ENCODE measurements at places on chromosomes 6 and 20.

DNA sequence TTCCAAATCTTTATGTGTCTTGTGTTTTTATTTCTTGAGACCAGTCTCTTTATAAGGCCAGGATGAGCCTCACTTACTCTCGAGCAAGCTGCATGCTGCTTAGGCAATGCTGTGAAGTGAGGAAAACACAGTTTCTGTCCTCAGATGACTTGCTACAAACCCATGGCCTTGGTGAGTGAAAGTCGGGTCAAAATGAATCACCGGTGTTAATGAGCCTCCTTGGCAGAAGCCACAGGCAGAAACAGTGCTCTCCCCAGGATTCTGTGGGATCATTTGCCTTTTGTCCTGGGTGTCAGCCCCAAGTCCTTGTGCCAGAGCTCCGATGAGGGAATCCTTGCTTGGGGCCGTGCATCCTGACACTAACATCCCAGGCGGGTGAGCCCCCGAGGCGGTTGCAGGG lies 482.5 kb downstream of the QKI start:
- no peaks in the 10 kb centered on the region for H3K27me3 ChIP-seq
- H3K4me3 ChIP-seq, result no peak overlapping the region
- H3K4me1 ChIP-seq, result no peaks in the 10 kb centered on the region
- no peak overlapping the region for H3K27ac ChIP-seq
- DNase-seq, result no peak

DNA sequence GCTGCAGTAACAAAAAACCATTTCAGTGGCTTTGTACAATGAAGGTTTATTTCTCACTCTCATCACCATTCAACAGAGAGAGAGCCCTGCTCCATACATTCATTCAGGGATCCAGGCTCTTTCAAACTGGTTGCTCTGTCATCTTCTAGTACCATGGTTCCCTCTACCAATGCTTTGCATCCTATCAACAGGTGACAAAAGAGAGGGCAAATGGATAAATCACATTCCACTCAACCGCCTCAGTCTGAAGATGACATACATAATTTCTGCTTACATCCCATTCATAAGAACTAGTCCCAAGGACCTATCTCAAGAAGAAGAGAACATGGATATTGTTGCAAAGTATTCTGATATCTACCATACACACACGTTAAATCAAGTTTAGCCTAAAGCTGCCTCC lies 51.6 kb downstream of the IYD start:
- no peak overlapping the region for H3K4me3 ChIP-seq
- no peak overlapping the region for H3K27ac ChIP-seq

DNA sequence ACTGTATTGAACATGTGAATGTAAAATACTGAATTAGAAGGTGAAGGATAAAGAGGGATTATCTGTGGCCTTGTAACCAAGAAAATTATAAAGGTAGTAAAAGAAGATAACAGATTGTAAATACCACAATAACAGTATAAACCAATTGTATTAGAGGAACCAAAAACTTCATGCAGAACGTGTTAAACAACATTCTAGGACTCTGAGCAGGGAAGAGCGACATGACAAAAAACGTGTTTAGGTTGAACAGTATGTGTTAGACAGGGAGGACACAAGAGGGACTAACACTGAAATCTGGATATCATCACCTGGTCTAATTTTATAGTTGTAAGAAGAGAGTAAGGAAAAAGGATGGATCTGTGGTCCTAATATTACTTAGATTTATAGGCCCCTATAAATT lies 259.0 kb upstream of the RUNX2 start:
- H3K4me1 ChIP-seq, result peaks cover 10% of the 10 kb centered on the region
- H3K4me3 ChIP-seq, result no peak overlapping the region
- H3K27ac ChIP-seq, result no peak overlapping the region
- H3K27me3 ChIP-seq, result no peaks in the 10 kb centered on the region
- no peak for DNase-seq

DNA sequence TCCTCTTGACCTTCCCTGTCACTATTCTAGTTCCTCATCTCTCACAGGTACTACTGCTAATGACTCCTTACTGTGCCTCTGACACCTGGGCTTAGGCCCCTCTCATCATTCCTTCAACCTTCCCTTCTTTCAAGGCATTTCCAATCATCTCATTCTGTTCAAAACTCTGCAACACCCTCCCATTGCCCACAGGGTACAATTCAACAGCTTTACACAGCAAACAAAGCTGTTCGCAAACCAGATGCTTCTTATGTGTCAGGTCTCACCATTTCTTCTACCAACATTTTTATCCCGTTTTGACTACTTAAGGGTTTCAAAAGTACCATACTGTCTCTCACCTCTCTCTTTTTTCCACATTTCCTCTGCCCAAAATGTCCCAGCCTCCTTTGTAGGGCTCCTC lies 84.4 kb upstream of the ID4 start:
- H3K4me3 ChIP-seq, result no peak overlapping the region
- DNase-seq, result no peak
- H3K36me3 ChIP-seq, result no peaks in the 10 kb centered on the region
- no peaks in the 10 kb centered on the region for H3K27me3 ChIP-seq
- H3K4me1 ChIP-seq, result no peaks in the 10 kb centered on the region

- no peaks in the 10 kb centered on the region for H3K4me1 ChIP-seq
- H3K27ac ChIP-seq, result no peak overlapping the region
- no peaks in the 10 kb centered on the region for H3K36me3 ChIP-seq
- no peak overlapping the region for H3K4me3 ChIP-seq
- peaks cover 8% of the 10 kb centered on the region for H3K27me3 ChIP-seq
Observed at GRCh38 chr6:125668071-125668470, 81.4 kb upstream of the HEY2 start.

Data from T-helper 2 cell treated with Interferon-gamma antibody and Interleukin-4, amounts not matched to agents 5 μg/mL and 100 μg/mL, for 36 hours (primary cell).